ENCODE measurements at places on chromosomes 4 and X.

DNA sequence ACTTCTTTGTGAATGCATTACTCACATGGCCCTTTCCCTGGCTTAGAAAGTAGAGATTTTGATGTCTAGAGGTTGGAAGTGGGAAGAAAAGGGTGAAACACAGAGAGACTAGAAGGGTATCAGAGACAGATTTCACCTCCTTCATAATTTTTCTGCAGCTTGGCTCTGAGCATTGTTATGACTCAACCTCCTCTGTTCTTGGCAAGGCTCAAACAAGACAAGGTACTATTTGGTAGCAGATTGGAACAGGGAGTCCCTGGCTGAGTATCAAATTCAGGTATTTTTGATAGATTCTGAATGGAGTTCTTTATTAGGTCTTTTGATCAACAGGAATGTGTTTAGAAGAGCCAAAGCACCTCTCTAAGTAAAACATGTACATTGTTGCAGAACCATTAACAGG, 146.3 kb upstream of the CHRDL1 start:
- DNase-seq: no peak

- DNase-seq: no peak
Measured at GRCh38 chr4:16868674-16869073, 29.8 kb downstream of the LDB2 start.

DNA sequence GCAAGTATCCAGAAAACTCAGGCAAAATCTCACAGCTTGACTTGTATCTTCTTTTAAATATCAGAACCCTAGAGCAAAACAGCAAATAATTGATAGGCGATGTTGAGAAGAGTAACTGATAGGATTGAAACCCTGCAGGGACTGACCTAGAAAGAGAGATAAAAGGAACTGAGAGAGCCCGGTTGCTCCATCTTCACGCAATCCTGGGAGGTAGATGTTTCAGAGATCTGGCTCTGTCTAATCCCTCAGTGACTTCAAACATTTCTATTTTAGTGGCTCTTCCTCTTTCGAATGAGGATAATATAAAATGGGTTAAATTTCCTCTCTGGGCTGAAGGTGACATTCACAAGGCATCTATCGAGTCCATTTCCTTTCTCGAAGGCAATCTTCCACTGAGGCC, 39.3 kb upstream of the RPL34 start:
- no peak for DNase-seq

GRCh38 chrX:28303486-28303885, 283.8 kb upstream of the IL1RAPL1 start:
- DNase-seq: no peak

DNA sequence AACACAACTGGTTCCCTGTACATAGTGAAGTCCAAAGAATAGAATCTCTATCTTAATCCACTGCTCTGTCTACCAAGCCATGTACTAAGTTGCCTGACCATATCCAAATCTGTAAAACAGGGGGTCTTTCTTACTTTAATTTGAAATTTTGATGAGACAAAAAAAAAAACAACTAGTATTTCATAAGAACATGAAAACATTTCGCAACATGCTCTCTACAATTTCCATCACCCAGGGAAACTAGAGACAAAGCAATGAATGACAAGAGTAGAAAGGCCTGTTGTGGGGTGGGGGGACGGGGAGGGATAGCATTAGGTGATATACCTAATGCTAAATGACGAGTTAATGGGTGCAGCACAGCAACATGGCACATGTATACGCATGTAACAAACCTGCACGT, 279.9 kb downstream of the PPP3CA start:
- no peak for DNase-seq

DNA sequence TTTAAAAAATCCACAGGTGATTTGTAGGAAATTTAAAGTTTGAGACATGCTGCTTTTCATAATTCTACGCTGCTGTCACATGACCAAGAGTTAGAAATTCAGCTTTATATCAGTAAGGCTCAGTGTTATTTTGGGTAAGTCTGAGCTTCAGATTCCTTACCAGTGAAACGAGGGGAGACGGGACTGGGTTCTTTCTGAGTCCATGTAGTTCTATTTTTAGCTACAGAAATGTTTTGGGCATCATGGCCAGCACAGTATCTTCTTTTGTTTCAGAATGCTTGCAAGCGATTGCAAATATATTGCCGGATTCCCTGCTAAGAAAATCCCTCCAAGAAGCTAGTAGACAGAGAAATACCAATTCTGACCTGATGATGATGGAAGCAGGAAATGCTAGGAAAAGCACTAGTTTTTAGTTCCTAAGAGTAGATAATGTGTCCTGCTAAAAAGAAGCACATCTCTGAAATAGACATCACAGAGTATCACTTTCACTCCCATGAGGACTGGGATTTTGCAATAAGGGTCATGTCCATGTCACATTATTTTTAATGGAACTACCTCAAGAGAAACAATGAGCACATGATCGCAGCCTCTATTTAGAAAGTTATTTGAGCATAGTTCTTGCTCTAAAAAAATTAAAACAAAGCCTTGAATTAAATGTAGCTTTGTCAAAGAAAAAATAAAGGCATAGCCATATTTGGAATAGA, 10.9 kb downstream of the ATP1B4 start:
- no peak for DNase-seq

DNA sequence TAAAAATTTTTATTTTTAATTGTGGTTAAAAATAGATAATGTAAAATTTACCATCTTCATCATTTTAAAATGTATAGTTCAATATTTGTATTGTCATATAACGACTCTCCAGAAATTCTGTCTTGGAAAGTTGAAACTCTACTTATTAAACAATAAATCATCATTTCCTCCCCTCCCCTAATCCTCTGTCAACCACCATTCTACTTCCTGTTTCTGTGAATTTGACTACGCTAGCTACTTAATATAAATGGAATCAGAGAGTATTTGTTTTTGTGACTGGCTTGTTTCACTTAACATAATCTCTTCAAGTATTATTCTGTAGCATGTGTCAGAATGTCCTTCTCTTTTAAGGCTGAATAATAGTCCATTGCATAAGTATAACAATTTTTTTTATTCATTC, 729.0 kb upstream of the AADAT start:
- DNase-seq: no peak

- no peak for DNase-seq
Measured at GRCh38 chrX:146887020-146887419, 72.5 kb upstream of the CXorf51A start.

GRCh38 chrX:45735571-45735970, 534.9 kb upstream of the DIPK2B start:
- no peak for DNase-seq

DNA sequence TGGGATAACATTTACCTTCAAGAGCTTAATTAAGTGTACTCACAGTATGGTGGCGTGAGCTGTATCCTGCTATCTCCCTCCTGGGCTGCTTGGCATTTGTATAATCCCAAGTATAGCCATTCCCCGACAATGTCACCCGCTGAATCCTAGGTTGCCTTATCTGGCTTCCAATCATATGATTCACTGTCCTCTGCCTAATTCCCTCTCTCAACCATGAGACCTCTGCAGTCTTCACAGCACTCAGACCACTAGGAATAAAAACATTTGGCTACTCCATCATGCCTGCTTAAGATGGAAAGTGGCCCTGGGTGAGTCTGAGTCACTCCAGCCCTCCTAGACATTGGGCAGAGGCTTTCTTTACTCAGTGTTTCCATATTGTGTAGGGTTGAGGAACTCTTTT, 28.9 kb upstream of the WDFY3 start:
- no peak for DNase-seq

DNA sequence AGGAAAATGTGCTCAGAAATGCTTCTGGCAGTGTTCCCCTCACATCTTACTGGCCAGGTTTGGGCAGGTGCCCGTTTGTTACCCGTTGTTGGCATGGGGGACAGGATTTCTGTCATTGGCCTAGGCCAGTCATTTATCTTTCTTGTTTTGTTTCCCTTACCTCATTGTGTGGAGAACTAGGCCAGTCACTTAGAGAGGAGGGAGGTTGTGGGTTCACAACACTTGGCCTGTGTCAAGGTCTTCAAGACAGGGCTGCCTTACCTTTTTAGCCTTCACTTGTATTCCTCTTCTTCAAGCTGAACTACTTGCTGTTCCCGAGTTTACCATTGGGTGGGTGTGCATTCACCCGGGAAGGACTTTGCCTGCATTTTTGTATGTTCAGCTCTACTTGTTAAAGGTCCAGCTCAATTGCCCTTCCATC, 17.7 kb downstream of the SNX25 start:
- no peak for DNase-seq

GRCh38 chr4:172055046-172055445, 241.8 kb downstream of the GALNTL6 start:
- DNase-seq: no peak

- DNase-seq: no peak
Measured at GRCh38 chrX:38799995-38800580, 1.2 kb upstream of the MID1IP1 start.

- DNase-seq: no peak
Measured at GRCh38 chr4:74651198-74651597, 143.1 kb downstream of the BTC start.

GRCh38 chr4:1398681-1399507, 7.3 kb downstream of the NKX1-1 start:
- DNase-seq: no peak

DNA sequence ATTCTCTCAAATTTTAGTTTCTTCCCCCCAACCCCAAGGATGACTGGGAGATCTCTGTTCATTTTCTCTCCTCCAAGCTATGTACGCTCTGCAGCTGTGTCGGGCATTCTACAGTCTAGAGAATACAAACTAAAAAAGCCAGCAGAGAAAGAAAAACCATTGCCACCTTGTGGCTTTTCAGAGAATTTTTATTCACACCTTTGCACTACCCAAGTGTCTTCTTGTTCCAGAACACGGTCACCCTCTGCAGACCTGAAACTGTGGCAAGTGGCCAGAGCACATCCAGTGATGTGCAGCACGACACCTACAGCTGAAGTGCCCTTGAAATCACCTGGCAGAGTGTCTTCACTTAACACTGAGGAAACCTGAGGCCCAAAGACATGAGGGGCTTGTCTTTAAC, 68.6 kb downstream of the CHST7 start:
- DNase-seq: no peak

DNA sequence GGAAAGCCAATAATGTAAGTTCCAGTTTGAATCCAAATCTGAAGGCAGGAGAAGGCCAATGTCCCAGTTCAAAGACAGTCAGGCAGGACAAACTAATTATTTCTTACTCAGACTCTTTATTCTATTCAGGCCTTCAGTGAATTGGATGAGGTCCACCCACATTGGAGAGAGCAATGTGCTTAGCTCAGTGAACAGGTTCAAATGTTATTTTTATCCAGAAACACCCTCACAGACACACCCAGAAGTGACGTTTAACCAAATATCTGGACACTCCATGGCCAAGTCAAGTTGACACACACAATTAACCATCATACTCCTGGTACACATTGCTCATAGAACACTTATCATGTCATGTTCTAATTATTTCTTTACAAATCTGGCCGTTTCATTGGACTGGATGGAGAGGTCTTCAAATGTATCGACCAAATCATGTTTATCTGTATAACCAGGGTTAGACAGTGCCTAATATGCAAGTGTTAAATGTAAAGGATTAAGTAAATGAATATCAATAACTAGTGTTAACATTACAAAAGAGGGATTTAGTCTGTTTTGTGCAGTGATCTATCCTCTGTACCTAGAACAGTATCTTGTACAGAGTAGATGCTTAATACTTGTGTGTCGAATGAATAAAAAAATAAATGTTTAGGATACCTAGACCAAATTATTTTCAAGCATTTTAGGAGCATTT, 27.1 kb upstream of the XK start:
- DNase-seq: no peak

GRCh38 chrX:119231936-119232445, 4.1 kb upstream of the PGRMC1 start:
- no peak for DNase-seq

DNA sequence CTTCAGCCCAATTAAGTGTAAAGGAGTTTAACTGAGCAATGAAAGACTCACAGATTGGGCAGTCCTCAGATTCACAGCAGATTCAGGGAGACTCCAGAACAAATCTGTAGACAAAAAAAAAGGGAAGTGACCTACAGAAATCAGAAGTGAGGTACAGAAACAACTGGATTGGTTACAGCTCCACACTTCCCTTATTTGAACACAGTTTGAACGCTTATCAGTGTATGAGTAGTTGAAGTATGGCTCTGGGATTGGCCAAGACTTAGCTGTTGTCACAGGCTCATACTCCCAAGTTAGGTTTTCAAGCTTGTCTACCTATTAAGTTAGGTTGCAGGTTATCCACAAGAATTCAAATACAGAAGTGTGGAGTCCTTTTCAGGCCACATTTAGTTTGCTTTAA, 112.4 kb upstream of the ELOVL6 start:
- DNase-seq: no peak

GRCh38 chr4:126895988-126896570, 736.7 kb upstream of the INTU start:
- DNase-seq: no peak

GRCh38 chrX:124239324-124239723, 93.1 kb upstream of the TEX13D start:
- no peak for DNase-seq

DNA sequence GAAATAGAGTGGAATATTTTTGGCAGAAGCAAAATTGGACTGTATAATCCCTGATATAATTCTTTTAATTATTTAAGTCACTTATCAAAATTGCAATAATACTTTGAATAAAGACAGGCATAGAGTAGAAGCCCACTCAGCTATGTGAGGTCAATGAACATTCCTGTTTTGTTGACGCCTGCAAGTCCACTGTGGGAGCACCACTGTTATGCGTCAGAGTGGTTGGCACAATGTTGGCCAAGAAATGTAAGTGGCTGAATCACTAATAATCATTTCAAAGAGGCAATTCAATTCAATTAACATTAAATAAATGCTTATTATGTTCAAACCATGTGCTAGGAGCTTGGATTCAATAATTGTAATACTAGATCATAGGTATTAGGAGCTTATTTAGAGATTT, 221.0 kb downstream of the SPCS3 start:
- DNase-seq: no peak

- no peak for DNase-seq
Measured at GRCh38 chrX:80306007-80306406, 114.2 kb upstream of the TENT5D start.

DNA sequence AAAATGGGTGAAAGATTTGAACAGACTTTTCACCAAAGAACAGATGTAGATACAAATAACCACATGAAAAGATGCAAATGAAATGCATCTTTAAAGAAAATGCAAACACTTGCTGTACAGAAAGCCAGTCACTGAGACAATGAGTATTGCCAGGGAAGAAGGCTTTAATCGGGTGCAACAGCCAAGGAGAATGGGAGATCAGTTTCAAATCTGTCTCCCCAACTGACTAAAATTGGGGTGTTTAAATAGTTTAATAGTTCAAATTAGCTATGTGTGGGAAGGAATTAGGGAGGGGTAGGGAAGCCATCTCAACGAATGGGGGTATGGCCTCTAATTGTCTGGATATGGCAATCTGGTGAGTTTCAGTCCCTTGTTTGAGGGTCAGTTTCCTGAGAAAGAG, 295.4 kb downstream of the PTTG2 start:
- DNase-seq: no peak

- DNase-seq: no peak
Measured at GRCh38 chr4:175414602-175415001, 397.5 kb downstream of the GPM6A start.

DNA sequence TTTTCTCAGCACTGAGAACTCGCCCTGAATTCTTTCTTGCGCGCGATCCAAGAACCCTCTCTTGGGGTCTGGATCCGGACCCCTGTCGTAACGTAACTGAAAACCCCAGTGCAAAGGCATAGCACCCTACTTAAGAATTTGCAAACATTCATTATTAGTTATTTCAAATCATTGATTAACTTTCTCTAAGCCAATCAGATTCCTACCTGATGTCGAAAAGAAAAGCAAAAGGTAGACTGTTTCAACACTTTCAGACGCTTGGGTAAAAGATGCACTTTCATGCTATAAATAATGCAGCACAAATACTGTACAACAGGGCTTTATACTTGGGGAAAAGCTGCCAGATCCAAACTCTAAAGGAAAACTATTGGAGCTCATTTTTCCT, 817 bp upstream of the WDR19 start:
- DNase-seq: no peak

All from fibroblast of skin of left biceps (primary cell).